Activated CD4-positive, alpha-beta T cell treated with anti-CD3 and anti-CD28 coated beads, Interleukin-2, amount 10 ng/mL, durations not matched to agents 24 days and 14 days (primary cell): ENCODE measurements at places on chromosomes 1 and 21. TPM values are rescaled to one million over a fixed set of nuclear protein-coding genes. Genes with fewer than 3 reads are reported as not detected.

The AKR7A2 gene
- total RNA-seq, result 33.6 and 35.4 TPM in 2 replicates

The FMO5 gene
- 0.12 TPM in 1 of 2 replicates, not detected in the other for total RNA-seq

The PRDM16 gene
- total RNA-seq, result not detected in 2 replicates

The NES gene
- 0.05 TPM in 2 replicates for total RNA-seq

The HES3 gene
- total RNA-seq, result not detected in 2 replicates

The XCL1 gene
- 14.6 and 15.9 TPM in 2 replicates for total RNA-seq

The ZNF697 gene
- total RNA-seq, result 4.5 and 4.8 TPM in 2 replicates

The MRAP gene
- not detected in 2 replicates for total RNA-seq

The XKR8 gene
- total RNA-seq, result 4.1 and 7.0 TPM in 2 replicates

The PEX10 gene
- total RNA-seq, result 22.3 and 24.2 TPM in 2 replicates

The CROCC gene
- total RNA-seq, result 23.4 and 27.0 TPM in 2 replicates

The SPRR3 gene
- not detected in 2 replicates for total RNA-seq

The SLAMF8 gene
- 1.1 and 1.2 TPM in 2 replicates for total RNA-seq

The SLC5A9 gene
- total RNA-seq, result not detected in 2 replicates

The OR2L13 gene
- not detected in 2 replicates for total RNA-seq

The AMY2A gene
- total RNA-seq, result 0.40 TPM in 1 of 2 replicates, not detected in the other

The PLEKHN1 gene
- 1.8 and 2.8 TPM in 2 replicates for total RNA-seq

The HRNR gene
- total RNA-seq, result not detected in 2 replicates

The GALNT2 gene
- 68.5 and 72.4 TPM in 2 replicates for total RNA-seq

The CYP4A11 gene
- not detected in 2 replicates for total RNA-seq

The EFNA4 gene
- 5.8 and 6.2 TPM in 2 replicates for total RNA-seq

The OR2L3 gene
- total RNA-seq, result not detected in 2 replicates

The ERICH3 gene
- total RNA-seq, result not detected in 2 replicates

The TNFRSF8 gene
- 33.2 and 35.1 TPM in 2 replicates for total RNA-seq

The ATP1A2 gene
- not detected in 2 replicates for total RNA-seq

The FMO2 gene
- total RNA-seq, result not detected in 2 replicates

The SYF2 gene
- 36.9 and 40.7 TPM in 2 replicates for total RNA-seq

The KRTAP7-1 gene
- total RNA-seq, result not detected in 2 replicates

The SPRR2A gene
- not detected in 2 replicates for total RNA-seq

The DCST1 gene
- not detected in 2 replicates for total RNA-seq

The NUDT17 gene
- total RNA-seq, result 2.5 and 3.4 TPM in 2 replicates

The HEYL gene
- not detected in 2 replicates for total RNA-seq

The MROH9 gene
- total RNA-seq, result not detected in 2 replicates

The ST6GALNAC5 gene
- not detected in 2 replicates for total RNA-seq

The VWA1 gene
- 4.9 and 5.2 TPM in 2 replicates for total RNA-seq

The HMGCS2 gene
- total RNA-seq, result not detected in 2 replicates
